Kasumi-1 (cell line): ENCODE measurements at places on chromosomes 2 and 18.

DNA sequence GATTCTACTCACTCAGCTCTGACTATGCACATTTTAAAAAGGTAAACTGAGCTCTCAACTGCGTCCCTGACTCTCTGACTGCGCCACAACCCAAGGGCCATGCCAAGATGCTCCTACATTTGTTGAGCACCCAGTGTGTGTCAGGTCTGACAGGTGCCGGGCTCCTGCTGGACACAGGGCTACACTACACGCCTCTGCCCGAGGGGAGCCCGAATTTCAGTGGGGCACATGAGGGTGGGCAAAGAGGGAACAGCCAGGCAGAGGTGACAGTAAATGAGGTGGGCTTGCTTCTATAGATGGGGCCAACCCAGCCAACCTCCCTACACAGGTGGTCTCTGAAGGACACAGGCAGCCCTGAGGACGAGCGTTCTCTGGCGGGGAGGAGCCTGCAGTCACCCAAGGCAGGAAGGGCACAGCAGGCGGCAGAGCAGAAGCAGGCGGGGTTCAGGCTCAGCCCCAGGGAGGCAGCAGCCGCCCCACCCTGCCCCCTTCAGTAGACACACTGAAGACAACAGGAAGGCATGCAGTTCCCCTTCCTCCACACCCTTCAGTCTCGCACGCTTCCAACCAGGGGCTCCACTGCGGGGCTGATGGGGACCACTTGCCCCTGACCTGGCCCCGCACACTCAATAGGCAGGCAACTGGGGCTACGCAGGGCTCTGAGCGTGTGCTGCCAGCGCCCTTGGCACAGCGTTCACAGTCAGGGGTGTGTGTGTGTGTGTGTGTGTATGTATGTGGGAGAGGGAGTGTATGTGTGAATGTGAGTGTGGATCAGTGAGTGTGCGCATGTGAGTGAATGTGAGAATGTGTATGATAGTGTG lies 98.4 kb downstream of the UXS1 start:
- DNase-seq, result peak; percentile 85

- DNase-seq, result no peak
Observed at GRCh38 chr2:226131299-226131784, 668.3 kb downstream of the IRS1 start.

DNA sequence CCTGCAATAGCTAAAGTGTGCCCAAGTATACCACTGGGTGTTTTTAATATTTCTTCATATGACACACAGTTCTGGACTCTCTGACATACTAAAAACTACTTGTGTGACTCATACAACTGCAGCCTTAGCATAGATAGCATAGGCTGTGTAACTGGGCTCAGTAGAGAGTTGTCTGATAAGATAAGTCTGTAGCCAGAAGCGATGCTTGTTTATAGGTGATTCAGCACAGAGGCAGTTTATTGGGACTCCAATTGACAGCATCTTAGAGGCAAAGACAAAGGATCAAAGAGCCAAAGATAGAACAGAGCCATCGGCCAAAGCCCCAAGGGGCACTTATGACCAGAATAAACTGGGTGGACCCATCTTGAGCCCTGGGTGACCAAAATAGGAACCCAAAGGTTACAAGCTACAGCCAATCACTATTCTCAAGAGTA lies 42.3 kb downstream of the AAK1 start:
- no peak for DNase-seq

GRCh38 chr2:166519391-166519962 lies 25.4 kb upstream of the SCN7A start:
- DNase-seq, result no peak

- DNase-seq, result no peak
Observed at GRCh38 chr2:29207352-29208148, 92.3 kb downstream of the CLIP4 start.

GRCh38 chr2:145598434-145598833 lies 1078.5 kb upstream of the ZEB2 start:
- no peak for DNase-seq

- DNase-seq, result no peak
Observed at GRCh38 chr2:239993291-239993690, 31.9 kb downstream of the NDUFA10 start.

DNA sequence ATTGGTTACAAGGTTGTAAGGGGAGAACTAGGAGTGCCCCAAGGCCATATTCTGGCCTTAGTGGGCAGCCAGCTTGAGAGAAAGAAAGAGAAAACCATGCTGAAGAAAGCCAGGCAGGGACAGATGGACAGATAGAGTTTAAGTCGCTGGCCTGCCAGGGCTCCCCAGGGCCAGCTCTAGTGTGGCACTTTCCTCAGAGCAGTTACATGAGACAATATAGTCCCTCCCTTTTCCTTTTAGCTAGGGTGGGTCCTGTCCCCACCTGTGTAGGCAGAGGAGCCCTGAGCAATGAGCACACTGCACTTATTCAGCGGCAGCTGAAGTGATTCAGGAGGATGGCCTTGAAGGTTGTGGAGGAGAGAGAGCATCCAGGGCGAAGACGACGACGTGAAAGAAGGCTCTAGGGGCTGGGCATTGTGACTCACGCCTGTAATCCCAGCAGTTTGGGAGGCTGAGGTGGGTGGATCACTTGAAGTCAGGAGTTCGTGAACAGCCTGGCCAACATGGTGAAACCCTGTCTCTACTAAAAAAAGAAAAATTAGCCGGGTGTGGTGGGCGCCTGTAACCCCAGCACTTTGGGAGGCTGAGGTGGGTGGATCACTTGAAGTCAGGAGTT lies 152.0 kb upstream of the SLC1A4 start:
- DNase-seq, result no peak

DNA sequence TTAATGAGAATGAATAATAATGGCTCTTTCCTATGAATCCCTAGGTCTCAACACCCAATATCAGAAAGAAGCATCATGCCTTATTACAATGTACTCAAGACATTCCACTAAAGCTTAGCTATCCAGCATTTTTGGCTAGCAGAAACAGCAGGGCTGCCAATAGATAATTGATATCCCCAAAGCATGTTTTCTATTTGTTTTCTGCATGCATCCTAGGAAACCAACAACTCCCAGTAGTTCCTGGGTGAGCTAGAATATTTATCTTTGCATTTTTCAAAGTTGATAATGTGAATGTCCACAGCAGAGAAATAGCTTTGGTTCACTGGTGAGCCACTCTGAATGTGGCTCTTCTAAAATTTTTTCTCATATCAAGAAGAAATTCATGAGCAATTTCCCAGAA lies 5.8 kb upstream of the ANTXR1 start:
- no peak for DNase-seq

DNA sequence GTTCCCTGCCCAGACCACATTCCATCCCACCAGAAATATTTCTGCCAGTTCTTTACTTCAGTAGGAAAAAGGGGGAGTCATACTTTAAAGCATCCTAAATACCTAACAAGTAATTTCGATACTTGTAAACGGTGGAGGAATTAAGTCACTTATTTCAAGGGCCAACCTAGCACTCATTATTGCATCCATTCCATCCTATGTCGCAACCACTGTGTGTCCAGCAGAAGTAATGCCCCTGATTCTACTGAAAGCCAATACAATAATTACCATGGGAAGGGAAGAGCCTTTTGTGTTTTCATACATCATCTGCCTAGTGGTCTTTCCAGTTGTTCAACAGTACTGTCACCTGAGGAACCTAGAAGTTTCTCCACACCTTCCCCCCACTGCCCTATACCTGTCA lies 12.5 kb downstream of the SERPINB8 start:
- no peak for DNase-seq

GRCh38 chr2:233352141-233352842 lies 2.0 kb upstream of the DGKD start:
- no peak for DNase-seq

DNA sequence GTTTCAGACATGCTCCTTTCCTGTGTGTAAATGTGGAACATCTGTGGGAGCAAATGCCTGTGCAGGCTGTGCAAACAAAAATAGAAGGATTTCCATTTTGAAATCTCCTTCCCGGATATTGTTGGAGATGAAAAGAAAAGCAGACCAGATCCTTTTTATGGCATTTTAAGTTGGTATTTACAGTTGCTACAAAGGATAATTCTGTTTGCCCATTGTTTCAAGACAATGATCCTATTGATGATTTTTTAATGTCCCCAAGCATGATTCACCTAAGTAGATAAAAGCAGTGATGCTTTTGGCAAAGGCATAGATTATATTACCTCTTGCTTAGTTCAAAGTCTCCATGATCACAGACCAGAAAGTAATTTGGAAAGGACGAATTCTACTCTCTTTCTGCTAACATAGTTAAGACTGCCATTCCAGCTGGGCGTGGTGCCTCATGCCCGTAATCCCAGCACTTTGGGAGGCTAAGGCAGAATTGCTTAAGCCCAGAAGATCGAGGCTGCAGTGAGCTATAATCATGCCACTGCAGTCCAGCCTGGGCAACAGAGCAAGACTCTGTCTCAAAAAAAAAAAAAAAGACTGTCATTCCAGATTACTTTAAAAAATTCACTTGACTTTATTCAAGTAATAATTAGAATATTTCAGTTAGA lies 209.6 kb upstream of the SLC39A10 start:
- no peak for DNase-seq

- DNase-seq, result peak; percentile 79
Observed at GRCh38 chr2:168345601-168346000, 98.2 kb upstream of the STK39 start.

DNA sequence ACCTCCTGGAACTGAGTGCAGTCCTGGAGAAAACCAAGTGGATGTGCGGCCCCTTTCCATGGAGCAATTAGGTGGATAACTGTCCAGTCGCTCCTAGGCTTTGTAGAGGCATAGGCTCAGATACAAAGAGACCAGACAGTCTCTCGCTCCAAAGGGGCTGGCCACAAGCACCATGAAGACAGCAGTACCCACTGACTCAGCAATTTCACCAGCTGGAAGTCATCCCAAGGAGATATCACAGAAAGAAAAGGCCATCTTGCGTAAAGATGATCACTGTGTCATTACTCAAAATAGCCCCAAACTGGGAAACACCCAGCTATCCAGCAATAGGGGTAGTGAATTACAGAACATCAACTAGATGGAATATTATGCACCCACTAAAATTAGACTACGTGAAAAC lies 161.2 kb downstream of the MSH2 start:
- no peak for DNase-seq

GRCh38 chr2:231318436-231318835 lies 77.1 kb upstream of the B3GNT7 start:
- DNase-seq, result no peak

GRCh38 chr2:209076151-209076550 lies 347.7 kb upstream of the MAP2 start:
- no peak for DNase-seq

GRCh38 chr18:22467760-22468553 lies 50.2 kb upstream of the CTAGE1 start:
- no peak for DNase-seq
